ENCODE measurements at places on chromosomes 2 and 18.

- no peaks in the 10 kb centered on the region for H3K27me3 ChIP-seq
- H3K27ac ChIP-seq = no peak overlapping the region
- no peaks in the 10 kb centered on the region for H3K36me3 ChIP-seq
- no peak for DNase-seq
- no peak overlapping the region for H3K4me3 ChIP-seq
Observed at GRCh38 chr18:49503931-49504330, 16.9 kb upstream of the C18orf32 start.

- no peaks in the 10 kb centered on the region for H3K27me3 ChIP-seq
- H3K4me3 ChIP-seq = no peak overlapping the region
- H3K27ac ChIP-seq = no peak overlapping the region
Observed at GRCh38 chr2:207502577-207503198, 27.1 kb upstream of the CREB1 start.

DNA sequence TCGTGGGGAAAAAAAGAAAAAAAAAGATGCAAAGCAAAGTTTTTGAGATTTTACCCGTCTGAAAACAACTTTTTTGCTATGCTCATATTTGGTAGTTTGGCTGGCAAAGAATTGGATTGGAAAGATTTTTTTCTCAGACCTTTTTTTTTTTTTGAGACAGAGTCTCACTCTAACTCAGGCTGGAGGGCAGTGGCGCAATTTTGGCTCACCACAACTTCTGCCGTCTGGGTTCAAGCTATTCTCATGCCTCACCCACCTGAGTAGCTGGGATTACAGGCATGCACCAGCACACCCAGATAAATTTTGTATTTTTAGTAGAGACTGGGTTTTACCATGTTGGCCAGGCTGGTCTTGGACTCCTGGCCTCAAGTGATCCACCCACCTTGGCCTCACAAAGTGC is 56.3 kb upstream of the TANC1 start:
- no peaks in the 10 kb centered on the region for H3K36me3 ChIP-seq
- no peaks in the 10 kb centered on the region for H3K27me3 ChIP-seq
- H3K4me3 ChIP-seq = no peak overlapping the region

DNA sequence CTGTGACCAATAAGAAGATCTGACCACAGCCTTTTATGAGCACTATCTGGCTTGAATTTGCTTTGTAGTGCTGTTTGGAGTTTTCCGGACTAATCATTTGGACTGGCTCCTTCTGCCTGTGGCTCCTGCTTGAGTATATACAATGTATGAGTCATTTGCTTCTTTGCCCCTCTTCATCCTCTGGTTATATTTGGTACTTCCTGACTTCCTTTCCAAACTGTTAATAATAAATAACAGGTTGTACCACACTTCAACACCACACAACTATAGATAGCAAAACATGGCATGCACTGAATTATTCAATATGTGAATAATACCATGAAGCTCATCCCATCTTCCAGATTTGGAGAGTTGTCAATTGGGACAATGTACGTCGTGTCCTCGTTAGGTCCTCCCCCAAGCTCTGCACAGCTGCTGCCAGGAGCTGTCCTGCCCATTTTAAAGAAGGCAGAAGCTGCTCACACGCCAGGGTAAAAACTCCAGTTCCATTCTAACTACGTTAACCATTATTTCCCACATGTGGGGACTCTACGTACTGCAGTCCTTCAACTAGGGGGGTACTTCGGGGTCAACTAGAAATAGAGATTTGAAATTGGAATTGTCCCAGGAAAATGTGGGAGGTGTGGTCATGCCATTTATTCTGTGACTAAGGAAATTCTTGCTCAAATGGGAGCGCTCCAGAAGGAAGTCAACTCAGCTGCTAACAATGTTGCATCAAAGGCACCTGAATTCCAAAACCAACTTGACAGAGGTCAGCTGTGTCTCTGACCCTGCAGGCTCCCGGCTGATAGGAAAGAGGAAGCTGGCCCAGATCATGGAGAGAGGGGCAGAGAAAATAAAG is 38.1 kb downstream of the ST8SIA5 start:
- no peaks in the 10 kb centered on the region for H3K36me3 ChIP-seq
- H3K4me1 ChIP-seq = no peaks in the 10 kb centered on the region
- H3K27ac ChIP-seq = no peak overlapping the region
- no peak for DNase-seq
- H3K27me3 ChIP-seq = no peaks in the 10 kb centered on the region
- H3K4me3 ChIP-seq = no peak overlapping the region

DNA sequence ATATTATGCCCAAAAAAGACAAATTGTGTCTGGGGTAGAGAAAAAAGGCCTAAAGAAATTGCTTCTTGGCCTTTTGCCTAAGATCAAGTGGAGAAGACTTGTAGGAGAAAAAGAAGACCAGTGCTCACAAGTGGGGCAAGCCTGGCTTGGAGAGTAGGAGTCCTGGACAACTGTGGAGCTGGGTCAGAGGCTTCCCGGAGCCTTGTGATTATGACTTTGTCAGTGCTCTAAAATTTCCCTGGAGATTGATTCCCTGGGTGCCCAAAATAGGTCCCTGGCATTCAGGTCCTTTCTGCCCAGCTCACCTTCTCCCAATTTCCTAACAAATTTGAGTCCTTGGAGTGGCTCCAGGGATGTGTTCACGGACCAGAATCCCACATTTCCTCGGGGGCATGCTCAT is 787 bp upstream of the TRIM54 start:
- H3K4me3 ChIP-seq = no peak overlapping the region
- H3K27ac ChIP-seq = no peak overlapping the region
- DNase-seq = no peak
- no peaks in the 10 kb centered on the region for H3K4me1 ChIP-seq
- H3K27me3 ChIP-seq = no peaks in the 10 kb centered on the region

- H3K4me3 ChIP-seq = no peak overlapping the region
- no peaks in the 10 kb centered on the region for H3K36me3 ChIP-seq
- DNase-seq = no peak
- H3K27ac ChIP-seq = no peak overlapping the region
- no peaks in the 10 kb centered on the region for H3K4me1 ChIP-seq
- H3K27me3 ChIP-seq = peaks cover 6% of the 10 kb centered on the region
Observed at GRCh38 chr18:78925557-78926242, 53.9 kb upstream of the SALL3 start.

- no peaks in the 10 kb centered on the region for H3K36me3 ChIP-seq
- DNase-seq = no peak
- H3K4me3 ChIP-seq = no peak overlapping the region
- H3K27me3 ChIP-seq = no peaks in the 10 kb centered on the region
- no peaks in the 10 kb centered on the region for H3K4me1 ChIP-seq
Observed at GRCh38 chr2:78817430-78817829, 208.1 kb upstream of the REG3G start.

GRCh38 chr2:127400897-127401756 is 13.4 kb upstream of the MAP3K2 start:
- no peaks in the 10 kb centered on the region for H3K36me3 ChIP-seq
- no peak for DNase-seq
- H3K4me1 ChIP-seq = no peaks in the 10 kb centered on the region
- H3K27me3 ChIP-seq = no peaks in the 10 kb centered on the region
- H3K27ac ChIP-seq = no peak overlapping the region
- no peak overlapping the region for H3K4me3 ChIP-seq

- H3K4me1 ChIP-seq = no peaks in the 10 kb centered on the region
- H3K27me3 ChIP-seq = no peaks in the 10 kb centered on the region
- H3K27ac ChIP-seq = no peak overlapping the region
- H3K36me3 ChIP-seq = no peaks in the 10 kb centered on the region
- no peak for DNase-seq
Observed at GRCh38 chr2:142112757-142113221, 18.0 kb downstream of the LRP1B start.

DNA sequence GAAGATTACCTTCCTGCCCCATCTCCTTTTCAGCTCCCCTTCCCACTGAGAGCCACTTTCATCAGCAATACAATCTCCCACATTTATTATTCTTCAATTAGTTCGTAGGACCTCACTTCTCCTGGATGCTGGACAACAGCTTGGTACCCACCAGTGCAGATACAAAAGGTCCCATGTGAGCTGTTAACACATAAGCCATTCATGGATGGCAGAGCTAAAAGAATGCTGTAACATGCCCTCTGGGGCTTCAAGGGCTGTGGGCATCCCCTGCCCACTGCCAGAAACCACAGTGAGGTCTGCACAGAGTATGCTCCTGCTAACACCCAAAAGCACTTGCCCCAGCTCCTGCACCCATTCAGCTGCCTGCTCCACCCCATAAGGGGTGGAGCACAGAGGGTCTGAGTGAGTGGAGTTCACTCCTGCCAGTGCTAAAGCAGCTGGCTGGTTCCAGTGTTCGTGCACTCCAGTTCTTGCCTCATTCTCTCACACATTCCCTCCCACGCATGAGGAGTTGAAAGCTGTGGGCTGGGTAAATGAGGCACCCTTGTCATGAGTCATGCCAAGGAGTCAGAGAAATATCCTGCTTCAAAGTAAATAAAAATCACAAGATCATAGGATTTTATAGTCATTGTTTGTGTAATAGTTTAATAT is 305.9 kb upstream of the TMEFF2 start:
- H3K36me3 ChIP-seq = no peaks in the 10 kb centered on the region
- no peak for DNase-seq
- H3K4me1 ChIP-seq = no peaks in the 10 kb centered on the region
- H3K4me3 ChIP-seq = no peak overlapping the region

DNA sequence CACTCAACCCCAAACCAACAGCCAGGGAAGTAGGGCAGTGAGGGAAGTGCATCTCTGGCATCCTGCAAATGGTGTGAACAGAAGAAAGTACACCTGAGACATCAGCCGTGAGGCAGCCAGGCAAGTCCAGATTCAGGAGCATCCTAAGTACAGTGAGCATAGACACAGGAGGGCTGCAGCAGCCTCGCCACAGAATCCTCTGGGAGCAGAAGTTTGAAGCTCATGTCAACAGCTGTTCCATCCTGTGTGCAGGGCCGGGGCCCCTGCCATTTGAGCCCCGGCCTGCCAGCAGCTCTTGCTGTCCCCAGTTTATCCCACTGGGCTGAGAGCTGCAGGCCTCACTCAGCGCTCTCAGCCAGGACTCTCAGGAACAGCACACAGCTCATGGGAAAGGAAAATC is 14.5 kb downstream of the LOXHD1 start:
- no peaks in the 10 kb centered on the region for H3K36me3 ChIP-seq
- no peak for DNase-seq
- H3K4me3 ChIP-seq = no peak overlapping the region
- H3K4me1 ChIP-seq = no peaks in the 10 kb centered on the region
- no peak overlapping the region for H3K27ac ChIP-seq

DNA sequence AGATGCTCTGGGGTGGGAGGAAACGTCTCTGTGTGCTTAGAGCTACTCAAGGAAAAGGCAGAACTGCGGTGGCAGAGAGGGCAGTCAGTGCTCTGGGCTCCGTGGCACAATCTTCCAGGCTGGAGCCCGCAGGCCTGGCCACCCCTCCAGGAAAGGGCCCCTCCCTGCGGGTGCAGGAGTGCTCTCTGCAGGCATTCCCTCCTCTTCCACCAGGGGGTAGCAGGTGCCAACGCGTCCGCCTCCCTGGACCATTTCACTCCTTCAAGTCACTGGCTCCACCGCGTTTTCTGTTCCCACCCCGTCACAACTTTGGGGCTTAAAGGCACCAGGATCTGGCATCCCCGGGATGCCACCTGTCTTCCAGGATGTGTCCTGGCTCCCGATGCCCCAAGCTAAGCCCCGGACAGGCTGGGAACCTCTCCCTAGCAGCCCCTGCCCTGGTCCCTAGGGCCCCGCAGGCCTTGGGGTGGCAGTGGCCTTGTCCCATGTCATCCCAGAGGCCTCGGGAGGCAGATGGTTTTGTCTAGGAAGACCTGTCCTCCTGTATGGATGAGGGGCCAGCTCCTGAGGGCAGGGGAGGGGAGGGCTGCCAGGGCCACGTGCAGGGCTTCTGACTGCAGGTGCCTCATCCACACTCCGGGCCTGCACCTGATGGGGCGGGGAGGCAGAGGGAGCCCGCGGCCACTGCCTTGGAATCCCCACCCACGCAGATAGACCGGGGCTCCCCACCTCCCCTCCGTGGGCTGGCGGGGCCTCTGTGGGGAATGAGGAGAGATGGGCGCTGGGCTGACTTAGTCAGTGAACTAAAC is 26.4 kb downstream of the KCNIP3 start:
- H3K27ac ChIP-seq = no peak overlapping the region
- no peaks in the 10 kb centered on the region for H3K36me3 ChIP-seq
- H3K4me1 ChIP-seq = no peaks in the 10 kb centered on the region

- no peaks in the 10 kb centered on the region for H3K27me3 ChIP-seq
- peaks cover 2% of the 10 kb centered on the region for H3K4me1 ChIP-seq
- H3K36me3 ChIP-seq = no peaks in the 10 kb centered on the region
- H3K4me3 ChIP-seq = no peak overlapping the region
Observed at GRCh38 chr2:200225951-200226350, 80.5 kb upstream of the SPATS2L start.

GRCh38 chr2:119473621-119474370 is 42.1 kb downstream of the TMEM37 start:
- no peak overlapping the region for H3K4me3 ChIP-seq
- no peaks in the 10 kb centered on the region for H3K27me3 ChIP-seq
- no peaks in the 10 kb centered on the region for H3K4me1 ChIP-seq
- no peak overlapping the region for H3K27ac ChIP-seq
